ENCODE measurements at places on chromosomes 2 and 18. TPM values are rescaled to one million over a fixed set of nuclear protein-coding genes. Genes with fewer than 3 reads are reported as not detected.

Gene PKDCC
- 4.3 TPM for total RNA-seq

Gene RNF181
- total RNA-seq: 89.7 TPM

Gene DSC3
- 1.8 TPM for total RNA-seq

DNA sequence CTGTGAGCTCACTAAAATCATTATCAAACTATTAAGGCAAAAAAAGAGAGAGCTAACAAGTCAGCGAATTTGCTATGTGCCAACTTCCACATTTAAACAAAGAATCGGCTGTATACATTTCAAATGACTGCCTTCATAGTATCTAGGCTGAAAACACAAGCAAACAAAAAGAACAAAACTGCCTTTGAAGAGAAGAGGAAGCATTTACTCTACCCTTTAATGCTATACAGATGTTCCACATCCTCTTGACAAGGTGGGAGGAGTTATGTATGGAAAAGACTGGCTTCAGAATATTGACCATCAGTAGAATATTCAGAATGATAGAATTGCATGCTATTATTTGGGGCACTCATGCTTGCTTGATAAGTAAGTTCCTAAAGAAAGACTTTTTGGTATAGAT is 741.7 kb downstream of the PLCL1 start:
- no peak for DNase-seq
- no peaks in the 10 kb centered on the region for H3K36me3 ChIP-seq

DNA sequence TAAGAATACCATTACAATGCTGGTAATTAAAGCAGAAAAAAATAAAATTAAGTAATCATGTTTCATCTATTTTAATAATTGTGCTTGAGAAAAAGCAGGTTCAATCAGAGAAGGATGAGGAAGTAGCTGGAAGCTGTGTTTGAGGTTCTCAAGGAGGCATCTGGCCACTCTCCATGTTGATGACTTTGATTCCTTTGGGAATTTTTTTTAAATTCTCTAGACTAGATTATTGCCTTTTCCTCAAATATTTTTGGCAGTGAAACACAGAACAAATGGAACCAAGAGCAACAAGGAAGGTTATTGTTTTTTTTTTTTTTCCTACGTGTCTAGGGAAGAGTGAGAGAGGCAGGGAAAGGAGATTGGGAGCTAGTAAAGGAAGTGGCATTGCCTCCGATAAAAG is 99.9 kb upstream of the NRP2 start:
- H3K4me3 ChIP-seq: no peak overlapping the region
- peaks cover 3% of the 10 kb centered on the region for H3K27me3 ChIP-seq
- no peaks in the 10 kb centered on the region for H3K36me3 ChIP-seq
- no peak overlapping the region for H3K27ac ChIP-seq
- DNase-seq: no peak
- no peaks in the 10 kb centered on the region for H3K4me1 ChIP-seq

- no peaks in the 10 kb centered on the region for H3K4me1 ChIP-seq
- H3K27me3 ChIP-seq: no peaks in the 10 kb centered on the region
- no peak overlapping the region for H3K27ac ChIP-seq
- H3K4me3 ChIP-seq: no peak overlapping the region
- no peaks in the 10 kb centered on the region for H3K36me3 ChIP-seq
Observed at GRCh38 chr2:138035608-138036217, 71.4 kb downstream of the HNMT start.

- no peaks in the 10 kb centered on the region for H3K27me3 ChIP-seq
- H3K36me3 ChIP-seq: no peaks in the 10 kb centered on the region
- no peak overlapping the region for H3K4me3 ChIP-seq
- H3K4me1 ChIP-seq: no peaks in the 10 kb centered on the region
- no peak for DNase-seq
Observed at GRCh38 chr18:29078273-29078672, 901.3 kb upstream of the CDH2 start.

- no peak for DNase-seq
- H3K27me3 ChIP-seq: no peaks in the 10 kb centered on the region
- H3K36me3 ChIP-seq: no peaks in the 10 kb centered on the region
- no peak overlapping the region for H3K27ac ChIP-seq
Observed at GRCh38 chr2:176504440-176504839, 235.2 kb downstream of the MTX2 start.

DNA sequence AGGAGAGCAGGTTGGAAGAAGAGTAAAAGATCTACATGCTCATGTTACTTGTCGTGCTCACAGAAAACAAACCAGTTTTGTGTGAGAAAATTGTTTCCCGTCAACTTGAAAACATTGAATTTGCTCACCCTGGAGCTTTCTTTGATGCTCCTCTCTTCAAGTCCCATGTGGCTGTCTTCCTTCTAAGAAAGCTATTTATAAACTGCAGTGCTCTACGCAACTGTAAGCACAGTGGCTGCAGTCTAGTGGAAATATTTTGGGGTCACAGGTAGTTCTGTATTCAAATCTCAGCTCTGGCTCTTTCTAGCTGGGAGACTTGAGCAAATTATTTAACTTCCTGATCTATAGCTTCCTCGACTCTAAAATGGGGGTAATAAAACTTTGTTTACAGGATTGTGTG is 211.8 kb downstream of the PLCL1 start:
- H3K4me1 ChIP-seq: peaks cover 5% of the 10 kb centered on the region
- no peaks in the 10 kb centered on the region for H3K27me3 ChIP-seq
- no peaks in the 10 kb centered on the region for H3K36me3 ChIP-seq
- no peak overlapping the region for H3K27ac ChIP-seq
- DNase-seq: no peak
- H3K4me3 ChIP-seq: no peak overlapping the region

DNA sequence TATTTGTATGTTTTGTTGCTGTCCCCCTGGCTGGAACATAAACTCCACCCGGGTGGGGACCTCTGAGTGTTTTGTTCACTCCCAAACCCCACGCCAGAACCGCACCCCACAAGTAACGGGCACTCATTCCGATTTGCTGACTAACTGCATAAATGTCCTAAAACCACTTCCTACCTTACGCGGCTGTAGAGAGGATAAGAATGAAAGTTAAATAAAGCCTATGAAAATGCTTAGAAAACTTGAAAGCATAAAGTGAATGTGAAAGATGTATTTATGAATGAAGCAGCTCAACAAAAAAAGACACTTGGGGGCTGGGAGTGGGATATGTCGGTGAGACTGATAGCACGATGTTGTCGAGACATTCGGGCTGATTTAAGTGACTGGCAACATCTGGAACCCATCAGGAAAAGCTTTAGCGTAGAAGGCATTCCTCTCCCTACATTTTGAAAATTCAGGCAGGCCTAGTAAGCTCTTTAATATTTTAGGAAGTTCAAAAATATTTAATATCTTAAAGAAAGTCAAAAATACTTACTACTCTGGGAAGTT is 206.7 kb downstream of the SH3RF3 start:
- H3K27ac ChIP-seq: no peak overlapping the region
- H3K4me1 ChIP-seq: peaks cover 35% of the 10 kb centered on the region
- no peaks in the 10 kb centered on the region for H3K36me3 ChIP-seq
- H3K4me3 ChIP-seq: peak overlapping the region; percentile 18
- no peaks in the 10 kb centered on the region for H3K27me3 ChIP-seq
- DNase-seq: no peak

DNA sequence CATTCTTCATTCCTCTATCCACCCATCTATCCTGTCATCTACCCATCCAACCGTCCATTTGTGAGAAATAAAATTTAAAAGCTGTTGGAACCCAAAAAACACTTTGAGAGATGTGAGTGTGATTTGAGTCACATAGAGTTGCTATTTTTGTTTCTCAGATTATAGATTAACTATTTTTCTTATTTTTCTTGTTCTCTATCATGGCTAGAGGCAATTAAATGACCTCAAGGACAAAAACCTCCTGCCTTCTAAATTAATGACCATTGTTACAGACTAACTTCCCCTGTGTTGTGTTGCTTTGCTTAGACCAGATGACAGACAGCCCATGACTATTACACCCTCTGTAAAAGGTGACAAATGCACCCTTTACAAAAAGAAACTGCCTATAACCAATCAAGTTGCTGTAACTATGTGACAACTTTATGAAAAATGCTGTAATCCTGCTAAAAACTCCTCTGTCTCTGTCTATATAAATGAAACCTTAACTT is 207.9 kb upstream of the CXCR4 start:
- H3K4me3 ChIP-seq: no peak overlapping the region
- H3K4me1 ChIP-seq: peaks cover 26% of the 10 kb centered on the region
- H3K27ac ChIP-seq: no peak overlapping the region
- no peaks in the 10 kb centered on the region for H3K36me3 ChIP-seq

- no peaks in the 10 kb centered on the region for H3K27me3 ChIP-seq
- DNase-seq: no peak
Observed at GRCh38 chr2:170409164-170409535, 231.2 kb downstream of the MYO3B start.

DNA sequence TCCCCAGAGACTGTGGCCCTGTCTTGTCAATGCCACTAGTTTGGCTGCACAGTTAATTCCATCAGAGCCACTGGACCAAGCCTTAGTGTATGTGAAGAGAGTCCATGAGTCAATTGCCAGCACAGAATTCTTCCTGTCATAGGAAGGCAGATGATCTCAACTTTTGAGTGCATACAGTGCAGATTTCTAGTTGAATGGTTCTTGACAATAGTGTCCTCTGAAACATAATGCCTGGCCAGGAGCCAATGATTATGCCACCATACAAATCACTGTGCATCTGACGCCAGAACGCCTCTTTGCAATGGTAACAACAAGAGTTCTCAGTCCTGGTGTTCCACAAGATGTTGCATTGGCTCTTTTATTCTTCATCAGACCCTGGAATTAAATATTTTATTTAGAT is 7.1 kb downstream of the NEUROD1 start:
- no peak overlapping the region for H3K4me3 ChIP-seq
- H3K27me3 ChIP-seq: no peaks in the 10 kb centered on the region

GRCh38 chr2:107545851-107546250 is 280.8 kb upstream of the RGPD4 start:
- no peaks in the 10 kb centered on the region for H3K36me3 ChIP-seq
- H3K27ac ChIP-seq: no peak overlapping the region
- no peak overlapping the region for H3K4me3 ChIP-seq
- H3K27me3 ChIP-seq: no peaks in the 10 kb centered on the region
- no peaks in the 10 kb centered on the region for H3K4me1 ChIP-seq

Measured in GM12878 (cell line).